Skeletal muscle cell (primary cell): ENCODE measurements at places on chromosomes 13 and 19.

GRCh38 chr13:79227418-79227817 lies 178.6 kb downstream of the RBM26 start:
- no peak for DNase-seq

- no peak for DNase-seq
These were observed 1.1 kb downstream of the PDE4A start for GRCh38 chr19:10421240-10422045.

GRCh38 chr13:48411841-48412531 lies 927 bp downstream of the LPAR6 start:
- DNase-seq, result no peak

- peak; percentile 19 for DNase-seq
These were observed 1.5 kb downstream of the CERS1 start for GRCh38 chr19:18894254-18895037.

DNA sequence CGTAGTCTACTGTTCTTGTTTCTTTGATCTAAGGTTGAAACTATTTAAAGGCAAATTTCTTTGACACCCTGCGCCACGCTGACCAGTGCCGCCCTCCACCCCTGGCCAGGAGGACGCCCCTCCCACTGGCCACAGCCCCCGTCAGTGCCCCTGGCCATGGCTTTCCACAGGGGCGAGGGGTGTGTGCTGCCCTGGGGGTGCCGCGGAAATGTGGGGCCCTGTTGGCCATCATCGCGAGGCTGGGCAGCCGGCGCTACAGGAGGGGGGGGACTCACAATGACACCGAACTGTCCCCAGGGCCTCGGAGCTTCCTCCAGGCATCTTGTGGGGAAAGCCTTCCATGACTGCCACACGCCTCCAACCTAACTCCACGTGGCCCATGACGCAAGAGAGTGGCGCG lies 10.9 kb downstream of the SHC2 start:
- no peak for DNase-seq

GRCh38 chr19:29239213-29239776 lies 26.3 kb upstream of the UQCRFS1 start:
- DNase-seq, result no peak

- DNase-seq, result no peak
These were observed 353.2 kb downstream of the SPRY2 start for GRCh38 chr13:79987761-79988160.

DNA sequence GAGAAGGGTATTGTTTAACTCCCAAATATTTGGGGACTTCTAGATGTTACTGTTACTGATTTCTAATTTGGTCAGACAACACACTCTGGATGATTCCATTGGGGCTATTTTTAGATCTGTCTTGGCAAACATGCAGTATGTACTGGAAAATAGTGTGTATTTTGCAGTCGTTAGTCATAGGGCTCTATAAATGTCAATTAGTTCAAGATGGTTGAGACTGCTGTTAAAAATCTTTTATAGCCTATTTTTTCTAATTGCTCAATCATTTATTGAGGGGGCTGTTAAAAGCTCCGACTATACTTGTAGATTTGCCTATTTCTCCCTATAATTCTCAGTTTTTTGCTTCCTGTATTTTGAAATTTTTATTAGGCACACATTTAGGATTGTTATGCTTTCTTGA lies 31.4 kb downstream of the PPP5C start:
- DNase-seq, result peak; percentile 52

GRCh38 chr19:40369797-40370196 lies 20.2 kb downstream of the HIPK4 start:
- DNase-seq, result no peak

DNA sequence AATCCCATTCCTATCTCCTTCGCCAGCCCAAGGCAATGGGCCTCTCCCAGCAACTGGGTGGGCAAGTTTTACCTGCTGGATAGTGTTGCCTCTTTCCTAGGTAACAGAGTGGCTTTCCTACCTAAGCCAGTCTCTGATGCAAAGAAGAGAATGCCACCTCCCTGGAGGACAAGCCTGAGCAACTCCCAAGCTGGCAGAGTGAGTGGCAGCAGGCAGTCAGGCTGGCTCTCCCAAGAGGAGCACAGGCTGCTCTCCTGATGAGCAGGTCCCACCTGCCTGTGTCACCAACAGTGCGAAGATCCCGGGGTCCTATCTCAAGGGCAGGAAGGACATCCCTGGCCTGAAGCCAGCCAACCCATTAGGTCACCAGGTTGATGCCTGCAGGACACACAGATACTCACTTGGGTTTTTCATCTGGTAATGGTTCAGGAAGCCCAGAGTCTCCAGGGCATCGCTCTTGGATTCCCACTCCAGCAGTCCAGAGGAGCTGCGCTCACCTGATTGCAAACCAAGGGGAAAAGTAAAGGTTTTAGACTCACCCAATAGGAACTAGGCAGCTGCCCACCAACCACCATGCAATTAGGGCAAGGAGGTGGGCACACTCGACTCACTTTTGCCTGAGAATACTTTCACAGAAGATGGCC lies 5.5 kb upstream of the ECH1 start:
- no peak for DNase-seq

- no peak for DNase-seq
These were observed 1.3 kb downstream of the FCGRT start for GRCh38 chr19:49513746-49514118.

- no peak for DNase-seq
These were observed 39.2 kb upstream of the TNFAIP8L1 start for GRCh38 chr19:4600082-4600481.

GRCh38 chr13:113730831-113731191 lies 28.2 kb upstream of the TMEM255B start:
- DNase-seq, result no peak

- DNase-seq, result no peak
These were observed 988.5 kb downstream of the UQCRFS1 start for GRCh38 chr19:28224441-28224840.

DNA sequence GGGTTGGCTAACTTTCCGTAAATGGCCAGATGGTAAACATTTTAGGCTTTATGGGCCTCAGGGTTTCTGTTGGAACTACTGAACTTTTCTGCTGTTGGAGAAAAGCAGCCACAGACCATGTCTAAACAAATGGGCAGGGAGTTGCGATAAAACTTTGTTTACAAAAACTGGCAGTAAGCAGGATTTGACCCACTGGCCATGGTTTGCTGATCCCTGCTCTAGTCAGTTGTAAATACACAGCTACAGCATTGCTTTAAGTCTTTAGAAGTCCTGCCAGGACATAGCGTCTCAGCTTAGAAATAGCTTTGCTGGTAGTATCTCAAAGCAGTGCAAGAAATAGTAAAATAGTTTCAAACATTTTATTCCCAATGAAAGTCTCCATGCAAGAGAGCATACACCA lies 88.4 kb downstream of the NALCN start:
- no peak for DNase-seq

- DNase-seq, result peak; percentile 92
These were observed 6.6 kb upstream of the DHDH start for GRCh38 chr19:48926909-48927308.

DNA sequence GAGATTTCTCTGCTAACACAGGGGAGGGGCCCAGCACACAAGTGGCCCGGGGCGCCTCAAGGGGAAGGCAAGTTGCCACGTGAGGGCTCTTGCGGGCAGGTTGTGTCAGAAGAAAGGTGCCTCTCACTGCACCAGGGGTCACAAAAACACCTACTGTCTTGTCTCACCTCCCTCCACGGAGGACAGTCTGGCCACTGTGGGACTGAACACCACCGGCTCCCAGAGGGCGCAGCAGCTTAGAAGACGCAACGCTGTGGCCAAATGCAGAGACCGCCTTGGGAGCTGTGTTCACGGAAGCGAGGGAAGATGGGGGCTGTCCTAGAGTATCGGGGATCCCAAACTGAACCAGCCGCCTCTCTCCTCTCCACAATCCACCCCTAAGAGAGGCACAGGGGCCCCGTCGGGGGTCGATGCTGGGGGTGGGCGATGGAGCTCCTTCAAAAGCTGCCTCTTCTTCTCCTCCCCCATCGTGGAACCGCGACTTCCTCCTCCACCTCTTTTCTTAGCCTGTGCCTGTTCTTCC lies 177.5 kb downstream of the FOXO1 start:
- no peak for DNase-seq

DNA sequence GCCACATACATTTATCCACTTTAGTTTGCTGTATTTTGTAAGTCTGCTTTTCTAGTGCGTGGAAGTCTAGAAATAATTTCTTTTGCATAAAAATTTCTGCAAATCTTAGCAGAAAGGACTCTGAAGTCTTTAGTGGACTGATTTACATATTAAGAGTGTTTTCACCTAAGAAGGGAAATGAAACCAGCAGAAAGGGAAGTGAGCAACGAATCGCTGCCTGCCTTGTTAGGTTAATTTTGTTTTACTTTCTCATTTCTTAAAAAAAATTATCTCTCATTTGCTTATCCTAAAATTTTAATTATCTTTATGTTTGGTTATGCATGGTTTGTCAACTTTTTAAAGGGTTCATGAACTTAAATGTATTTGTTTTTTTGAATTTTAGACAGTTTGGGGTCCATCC lies 767 bp upstream of the GPR18 start:
- DNase-seq, result no peak

GRCh38 chr13:35720690-35721554 lies 244.4 kb upstream of the MAB21L1 start:
- no peak for DNase-seq

- DNase-seq, result no peak
These were observed 11.8 kb downstream of the PTPRH start for GRCh38 chr19:55197528-55197927.

DNA sequence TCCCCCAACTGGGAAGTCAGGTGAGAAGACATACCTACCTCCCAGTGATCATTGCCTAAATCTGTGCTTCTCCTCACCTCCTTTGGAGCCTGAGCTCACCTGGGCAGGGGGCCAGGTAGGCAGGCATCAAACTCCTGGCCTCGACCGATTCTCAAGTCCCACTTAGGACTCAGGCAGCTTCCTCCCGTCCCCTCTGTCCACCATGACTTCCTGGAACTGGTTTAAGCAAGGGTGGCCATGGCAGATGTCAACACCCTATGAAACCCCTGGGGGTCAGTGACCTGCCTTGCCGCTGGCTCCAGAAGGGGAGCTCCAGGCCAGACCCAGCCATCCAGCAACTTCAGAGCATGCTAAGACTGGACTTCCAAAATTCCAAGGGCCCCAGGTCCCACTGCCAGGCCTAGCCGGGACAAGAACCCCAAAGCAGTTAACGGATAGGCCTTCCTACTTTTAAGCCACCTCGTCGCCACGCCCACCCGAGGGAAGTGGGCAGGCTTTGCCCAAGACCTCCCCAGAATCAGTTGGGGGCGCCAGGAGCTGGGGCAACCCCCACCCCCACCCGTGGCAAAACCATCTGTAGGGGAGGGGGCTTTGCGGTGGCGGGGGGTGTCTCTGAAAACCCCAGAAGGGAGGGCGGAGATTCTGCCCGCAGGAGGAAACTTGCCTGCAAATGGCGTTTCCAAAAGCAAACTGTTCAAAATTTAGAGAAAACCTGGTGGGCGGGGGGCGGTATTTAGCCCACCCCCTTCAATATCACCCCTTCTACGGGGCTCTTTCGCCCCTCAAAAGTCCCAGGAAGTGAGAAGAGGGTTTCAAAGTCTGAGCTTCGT lies 657 bp downstream of the PLIN3 start:
- no peak for DNase-seq

DNA sequence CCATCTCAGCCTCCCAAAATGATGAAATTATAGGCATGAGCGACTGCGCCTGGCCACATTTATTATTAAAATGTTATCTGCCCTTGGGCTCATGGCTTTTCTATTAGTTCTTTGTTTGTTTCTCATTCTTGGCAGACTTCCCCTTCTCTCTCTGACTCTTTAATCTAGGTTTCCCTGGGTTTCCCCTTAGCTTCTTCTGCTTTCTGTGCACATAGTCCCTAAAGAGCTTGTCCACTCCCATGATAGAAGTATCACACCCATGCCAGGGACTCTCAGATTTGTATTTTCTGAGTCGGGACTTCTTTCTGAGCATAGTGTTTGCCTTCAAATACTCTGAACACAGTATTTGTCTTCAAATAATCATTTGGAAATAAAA lies 38.6 kb upstream of the ITM2B start:
- no peak for DNase-seq

- peak; percentile 92 for DNase-seq
These were observed 8.2 kb upstream of the LATS2 start for GRCh38 chr13:21069561-21070004.

DNA sequence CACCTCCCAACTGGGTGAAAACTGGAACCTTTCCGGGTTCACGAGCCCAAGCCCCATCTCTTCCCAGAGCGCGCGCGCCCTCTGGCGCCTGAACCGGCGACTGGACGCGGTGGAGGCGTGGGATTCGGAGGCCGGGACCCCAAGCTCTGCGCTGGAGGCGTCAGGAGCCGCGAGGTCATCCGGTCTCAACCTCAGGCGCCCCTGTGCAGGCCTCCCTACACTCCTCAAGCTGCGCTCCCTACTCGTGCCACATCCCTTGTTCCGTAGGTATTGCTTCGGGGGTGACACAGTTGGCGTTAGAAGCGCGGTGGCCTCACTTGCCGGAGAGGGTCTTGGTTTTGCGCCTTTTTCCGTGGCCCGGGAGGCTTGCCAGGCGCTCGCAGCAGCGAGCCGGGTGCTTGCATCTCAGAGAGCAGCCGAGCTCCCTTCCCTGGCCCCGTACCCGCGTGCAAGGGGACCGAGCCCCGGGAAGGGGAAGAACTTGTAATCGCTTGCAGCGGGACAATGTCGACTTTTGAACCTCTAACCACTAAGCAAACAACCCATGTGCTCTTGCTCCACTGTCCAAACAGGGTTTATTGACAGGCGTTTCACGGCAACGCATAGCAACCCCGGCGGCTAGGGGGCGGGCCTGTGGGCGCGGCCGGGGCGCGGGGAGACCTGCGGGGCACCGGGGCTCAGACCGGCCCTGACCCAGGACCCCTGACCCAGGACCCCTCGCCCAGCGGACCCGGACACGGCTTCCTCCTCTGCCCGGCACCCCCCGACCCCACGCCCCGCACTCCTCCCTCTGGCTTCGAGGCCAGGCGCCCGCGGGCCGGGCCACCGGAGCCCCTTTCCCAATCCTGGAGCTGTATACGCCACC lies 8.5 kb downstream of the CDX2 start:
- DNase-seq, result no peak

- DNase-seq, result no peak
These were observed 195.7 kb upstream of the IPO5 start for GRCh38 chr13:97757807-97758206.

DNA sequence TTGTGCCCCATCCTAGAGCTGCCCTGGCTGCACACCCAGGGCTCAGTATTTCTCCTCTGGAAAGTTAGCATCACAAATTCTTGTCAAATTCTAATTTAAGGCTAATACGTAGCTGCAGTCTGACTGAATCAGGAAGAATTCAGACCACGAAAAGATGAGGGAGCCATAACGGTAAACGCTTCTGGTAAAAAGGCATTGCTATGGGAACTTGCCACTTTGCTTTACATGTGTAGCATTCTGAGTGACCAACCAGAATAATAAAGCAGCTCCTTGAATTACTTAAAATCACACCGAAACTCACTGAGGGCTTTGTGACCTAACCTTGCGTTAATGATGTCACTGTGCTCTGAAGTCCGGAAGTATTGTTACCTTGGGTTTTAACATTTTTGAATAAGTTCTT lies 286.6 kb upstream of the TMTC4 start:
- no peak for DNase-seq
